ENCODE measurements at places on chromosomes 2 and 18.

GRCh38 chr18:23032030-23032582 lies 99.0 kb downstream of the RBBP8 start:
- DNase-seq = peak; percentile 52

GRCh38 chr2:53631313-53632125 lies 136.1 kb upstream of the CHAC2 start:
- no peak for DNase-seq

GRCh38 chr18:34741401-34741800 lies 31.3 kb downstream of the DTNA start:
- DNase-seq = no peak

GRCh38 chr2:15220603-15221002 lies 340.5 kb downstream of the NBAS start:
- no peak for DNase-seq

DNA sequence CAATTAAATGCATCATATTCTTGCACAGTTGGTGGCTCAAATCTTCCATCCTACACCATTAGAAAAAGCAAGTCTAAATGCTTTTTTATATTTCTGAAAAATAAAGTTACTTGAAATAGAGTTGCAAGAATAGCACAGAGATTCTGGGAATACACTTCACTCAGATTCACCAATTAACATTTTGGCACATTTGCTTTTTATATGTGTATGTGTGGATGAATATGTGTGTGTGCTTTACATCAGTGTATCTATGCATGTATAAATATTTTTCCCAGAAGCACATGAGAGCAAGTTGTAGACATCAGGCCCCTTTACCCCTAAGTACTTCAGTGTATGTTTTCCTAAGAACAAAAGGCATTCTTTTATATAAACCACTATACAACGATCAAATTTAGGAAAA lies 27.6 kb upstream of the MSH2 start:
- DNase-seq = no peak

DNA sequence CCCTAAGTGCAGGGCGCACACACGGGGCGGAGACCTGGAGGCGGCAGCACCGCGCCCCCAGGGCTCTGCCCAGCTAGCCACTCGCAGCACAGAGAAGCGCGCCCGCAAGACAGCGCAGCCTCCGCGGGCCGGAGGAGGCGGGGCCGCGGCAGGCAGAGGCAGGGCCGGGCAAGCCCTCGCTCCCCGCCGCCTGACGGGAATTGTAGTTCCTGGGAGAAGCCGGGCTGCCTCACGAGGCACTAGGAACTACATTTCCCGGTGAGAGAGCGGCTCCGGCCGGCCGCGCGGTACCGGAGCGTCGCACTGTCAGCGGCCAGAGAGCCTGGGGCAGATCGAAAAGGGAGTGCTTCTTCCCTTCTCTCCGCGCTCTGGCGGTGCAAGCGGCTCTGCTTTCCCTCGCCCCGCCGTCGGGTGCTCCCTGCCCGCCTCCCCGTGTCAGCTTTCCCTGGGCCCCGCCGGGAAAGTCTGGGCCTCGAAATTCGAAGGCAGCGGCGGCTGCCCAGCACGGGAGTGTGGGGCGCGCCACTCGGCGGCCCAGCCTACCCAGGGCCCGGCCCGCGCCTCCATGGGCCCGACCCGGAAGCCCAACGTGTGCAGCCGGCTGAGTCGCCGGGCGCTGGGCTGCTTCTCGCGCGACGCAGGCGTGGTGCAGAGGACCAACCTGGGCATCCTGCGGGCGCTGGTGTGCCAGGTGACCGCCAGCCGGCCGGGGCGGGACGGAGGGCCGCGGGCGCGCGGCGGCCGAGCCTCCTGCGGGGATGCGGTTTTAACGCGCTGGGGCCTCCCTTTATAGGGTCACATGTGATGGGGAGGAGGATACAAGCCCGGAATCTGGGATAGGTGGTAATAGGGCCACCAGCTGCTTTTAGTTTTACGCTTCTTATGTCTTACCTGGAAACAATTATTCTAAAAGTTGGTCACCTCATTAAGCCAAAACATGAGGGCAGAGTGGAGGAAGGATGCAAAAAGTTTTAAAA lies at the start of gene DCAF17:
TSS of gene DCAF17 (plus strand) at position 214 of the 977 bp plus-strand sequence. CDS start at position 566, 352 bp downstream.
- peak; percentile 97 for DNase-seq

- peak; percentile 63 for DNase-seq
These were observed 399.8 kb downstream of the TMEM182 start for GRCh38 chr2:103161456-103162289.

Data from PC-3 (cell line).